ENCODE measurements at places on chromosomes 2 and 18. TPM values are rescaled to one million over a fixed set of nuclear protein-coding genes. Genes with fewer than 3 reads are reported as not detected.

The CDKL4 gene
- total RNA-seq: 0.86 TPM

The CBLN2 gene
- 0.27 TPM for total RNA-seq

The HSBP1L1 gene
- total RNA-seq: 3.4 TPM

The CLEC4F gene
- total RNA-seq: not detected

The CYP27A1 gene
- total RNA-seq: 4.1 TPM

The CPLX4 gene
- not detected for total RNA-seq

The HES6 gene
- total RNA-seq: 4.8 TPM

The CSRNP3 gene
- total RNA-seq: not detected

The ZNF638 gene
- total RNA-seq: 170 TPM

The SP5 gene
- not detected for total RNA-seq

The DLX1 gene
- not detected for total RNA-seq

The IL37 gene
- not detected for total RNA-seq

The DTNA gene
- total RNA-seq: 19.8 TPM

The TBC1D8 gene
- 62.6 TPM for total RNA-seq

The ALLC gene
- total RNA-seq: not detected

The DSEL gene
- total RNA-seq: 14.6 TPM

The MARCHF4 gene
- 9.6 TPM for total RNA-seq

The CPSF3 gene
- 95.3 TPM for total RNA-seq

The CYS1 gene
- not detected for total RNA-seq

The NYAP2 gene
- not detected for total RNA-seq

The C2orf81 gene
- total RNA-seq: 0.40 TPM

The WNT10A gene
- 0.07 TPM for total RNA-seq

The MRO gene
- not detected for total RNA-seq

The NUP35 gene
- total RNA-seq: 32.9 TPM

The SP110 gene
- 10.0 TPM for total RNA-seq

The MC2R gene
- not detected for total RNA-seq

The NMUR1 gene
- not detected for total RNA-seq

The CNTNAP5 gene
- total RNA-seq: not detected

The TSGA10 gene
- total RNA-seq: 2.7 TPM

The SIX3 gene
- total RNA-seq: not detected

The SCYGR4 gene
- not detected for total RNA-seq

The DYNAP gene
- total RNA-seq: not detected

The EPHA4 gene
- 35.8 TPM for total RNA-seq

The CD8B2 gene
- not detected for total RNA-seq

The DES gene
- total RNA-seq: not detected

The SRD5A2 gene
- total RNA-seq: under 0.01 TPM

The LCT gene
- under 0.01 TPM for total RNA-seq

The CCDC102B gene
- total RNA-seq: 0.93 TPM

The IL36RN gene
- not detected for total RNA-seq

The DNER gene
- 0.07 TPM for total RNA-seq

The PSMA8 gene
- not detected for total RNA-seq

The RBM43 gene
- 6.8 TPM for total RNA-seq

The FBXO36 gene
- total RNA-seq: 1.6 TPM

The SMC6 gene
- total RNA-seq: 61.9 TPM

The BOK gene
- total RNA-seq: 35.9 TPM

The AQP12A gene
- total RNA-seq: not detected

The TWSG1 gene
- 108 TPM for total RNA-seq

The SUMO1 gene
- 146 TPM for total RNA-seq

The CYP27C1 gene
- total RNA-seq: not detected

The CFAP53 gene
- total RNA-seq: 0.07 TPM

The OST4 gene
- total RNA-seq: 195 TPM

The RBM44 gene
- 2.0 TPM for total RNA-seq

The SCN7A gene
- not detected for total RNA-seq

The SFTPB gene
- not detected for total RNA-seq

The TRABD2A gene
- 5.1 TPM for total RNA-seq

All from thoracic aorta endothelial cell (primary cell).